ENCODE measurements at places on chromosomes 11 and 22.

DNA sequence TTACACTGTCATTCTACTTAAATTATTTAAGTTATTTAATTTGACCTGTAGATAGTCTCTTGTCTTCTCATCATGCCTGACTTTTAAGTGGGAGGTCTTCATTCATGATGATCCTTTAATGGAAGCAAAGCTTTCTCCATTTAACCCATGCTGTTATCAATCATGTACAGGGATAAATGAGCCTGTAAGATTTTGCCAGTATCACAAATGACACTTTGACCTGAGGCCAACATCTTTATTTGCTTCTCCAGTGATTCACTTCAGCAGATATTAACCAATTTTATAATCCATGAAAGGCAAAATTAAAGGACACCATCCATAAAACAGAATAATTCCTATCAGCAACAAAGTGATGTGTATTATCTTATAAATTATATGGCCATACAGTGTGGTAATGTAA is 7.7 kb downstream of the CCDC73 start:
- no peak for DNase-seq

DNA sequence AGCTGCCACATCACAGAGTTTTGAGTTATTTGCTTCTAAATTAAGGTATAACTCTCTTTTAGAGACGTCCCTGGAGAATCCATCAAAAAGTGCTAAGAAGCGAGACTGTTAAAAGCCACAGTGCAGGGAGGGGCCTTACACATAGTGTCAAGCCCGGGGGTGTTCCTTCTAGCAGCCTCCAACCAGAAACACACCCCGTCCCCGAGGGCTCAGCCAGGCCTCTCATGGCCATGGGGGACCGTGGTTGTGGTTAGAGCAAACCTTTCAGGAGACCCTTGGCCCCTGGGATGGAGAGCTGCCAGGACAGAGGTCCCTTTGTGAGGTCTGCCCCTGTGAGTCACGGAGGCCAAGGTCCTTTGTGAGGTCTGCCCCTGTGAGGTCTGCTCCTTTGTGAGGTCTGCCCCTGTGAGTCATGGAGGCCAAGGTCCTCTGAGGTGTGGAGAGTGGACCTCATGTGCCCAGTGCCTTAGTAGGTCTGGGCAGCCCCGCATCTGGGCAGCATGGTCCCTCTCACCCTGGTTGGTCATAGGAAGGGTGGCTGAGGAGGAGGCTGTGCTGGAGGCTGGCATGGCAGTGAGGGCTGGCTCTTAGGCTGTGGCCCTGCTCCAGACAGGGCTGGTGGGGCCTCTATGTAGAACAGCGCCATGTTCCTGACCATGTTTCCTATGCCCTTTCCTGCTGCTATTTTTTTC is 5.4 kb downstream of the GNAZ start:
- no peak for DNase-seq

GRCh38 chr22:44777364-44777755 is 25.0 kb downstream of the ARHGAP8 start:
- no peak for DNase-seq

DNA sequence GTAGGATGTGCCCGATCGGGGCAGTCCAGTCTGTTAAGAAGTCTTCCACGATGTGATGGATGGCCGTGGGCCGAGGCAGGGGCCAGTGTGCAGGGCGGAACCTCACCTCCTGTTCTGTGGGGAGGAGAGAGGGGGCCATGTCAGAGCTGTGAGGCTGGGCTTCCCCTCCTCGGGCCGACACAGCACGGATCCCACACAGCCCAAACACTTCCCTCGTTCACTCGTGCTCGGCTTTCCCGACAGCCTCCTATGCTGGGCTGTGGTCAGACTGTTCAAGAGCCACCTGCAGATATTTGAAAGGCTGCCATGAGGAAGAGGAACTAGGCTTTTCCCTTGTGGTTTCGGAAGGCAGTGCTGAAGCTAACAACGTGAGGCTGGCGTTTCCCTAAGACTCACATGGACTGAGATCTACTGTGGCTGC is 12.3 kb upstream of the TXN2 start:
- DNase-seq: peak; percentile 76

GRCh38 chr22:46726986-46727317 is 11.1 kb downstream of the CERK start:
- no peak for DNase-seq

GRCh38 chr11:32991427-32991826 is 24.3 kb upstream of the DEPDC7 start:
- no peak for DNase-seq

GRCh38 chr11:46378811-46379481 is 2.5 kb upstream of the MDK start:
- no peak for DNase-seq

GRCh38 chr11:73416786-73417185 is 40.6 kb downstream of the RELT start:
- no peak for DNase-seq

DNA sequence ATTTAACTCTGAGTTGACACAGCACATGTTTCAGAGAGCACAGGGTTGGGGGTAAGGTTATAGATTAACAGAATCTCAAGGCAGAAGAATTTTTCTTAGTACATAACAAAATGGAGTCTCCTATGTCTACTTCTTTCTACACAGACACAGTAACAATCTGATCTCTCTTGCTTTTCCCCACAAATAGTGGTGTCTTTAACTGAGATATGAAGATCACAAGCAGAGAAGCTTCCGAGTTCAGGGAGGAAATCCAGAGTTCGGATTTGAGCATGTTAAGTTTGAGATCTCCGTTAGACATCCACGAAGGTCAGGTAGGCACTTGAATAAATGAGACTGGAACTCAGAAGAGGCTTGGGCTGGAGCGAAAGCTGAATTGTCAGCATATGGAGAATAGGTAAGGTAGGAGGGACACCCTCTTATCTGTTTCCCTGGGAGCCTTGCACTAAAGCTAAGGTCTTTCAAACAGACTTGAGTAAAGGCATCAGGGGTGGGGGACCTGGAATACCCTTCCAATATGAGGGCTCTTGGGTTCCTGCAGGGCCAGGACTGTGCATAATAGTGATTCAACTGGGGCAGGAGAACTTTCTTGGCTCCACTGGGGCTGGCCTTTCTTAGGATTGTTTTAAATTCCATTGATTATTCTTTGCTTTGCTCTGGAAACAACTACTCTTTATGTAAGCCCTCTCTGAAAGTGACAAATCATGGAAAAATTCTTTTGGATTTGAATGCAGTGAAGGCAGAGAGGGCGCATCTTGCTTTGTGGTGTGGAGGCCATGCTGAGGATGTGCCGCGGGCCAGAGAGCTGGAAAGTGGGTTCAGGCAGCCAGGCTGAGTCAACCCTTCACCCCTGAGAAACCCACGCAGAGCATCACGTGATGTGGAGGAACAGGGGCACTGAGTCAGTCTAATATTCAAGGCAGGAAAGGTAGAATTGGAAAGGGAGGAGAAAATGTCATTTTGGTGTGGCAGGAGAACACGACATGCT is 62.7 kb upstream of the AMPD3 start:
- DNase-seq: no peak
